SJSA1 (cell line): ENCODE measurements at places on chromosomes 4 and X.

GRCh38 chr4:139736661-139737060 is 71.0 kb downstream of the MGST2 start:
- no peak for DNase-seq

DNA sequence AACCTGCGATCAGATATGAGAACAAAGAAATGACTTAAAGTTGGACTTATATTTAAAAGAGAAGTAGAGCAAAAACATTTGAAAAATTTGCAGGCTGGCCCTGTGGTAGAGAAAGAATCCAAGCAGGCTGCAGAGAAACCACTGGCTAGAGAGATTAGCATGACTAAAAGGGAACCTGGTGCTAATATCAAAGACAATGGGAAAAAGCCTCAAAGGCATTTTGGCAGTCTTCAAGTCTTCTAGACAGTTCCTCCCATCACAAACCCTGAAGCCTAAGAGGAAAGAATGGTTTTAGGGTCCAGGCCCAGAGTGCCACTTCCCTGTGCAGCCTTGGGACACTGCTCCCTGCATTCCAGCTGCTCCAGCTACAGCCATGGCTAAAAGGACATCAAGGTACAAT is 33.4 kb downstream of the KCTD8 start:
- no peak for DNase-seq

DNA sequence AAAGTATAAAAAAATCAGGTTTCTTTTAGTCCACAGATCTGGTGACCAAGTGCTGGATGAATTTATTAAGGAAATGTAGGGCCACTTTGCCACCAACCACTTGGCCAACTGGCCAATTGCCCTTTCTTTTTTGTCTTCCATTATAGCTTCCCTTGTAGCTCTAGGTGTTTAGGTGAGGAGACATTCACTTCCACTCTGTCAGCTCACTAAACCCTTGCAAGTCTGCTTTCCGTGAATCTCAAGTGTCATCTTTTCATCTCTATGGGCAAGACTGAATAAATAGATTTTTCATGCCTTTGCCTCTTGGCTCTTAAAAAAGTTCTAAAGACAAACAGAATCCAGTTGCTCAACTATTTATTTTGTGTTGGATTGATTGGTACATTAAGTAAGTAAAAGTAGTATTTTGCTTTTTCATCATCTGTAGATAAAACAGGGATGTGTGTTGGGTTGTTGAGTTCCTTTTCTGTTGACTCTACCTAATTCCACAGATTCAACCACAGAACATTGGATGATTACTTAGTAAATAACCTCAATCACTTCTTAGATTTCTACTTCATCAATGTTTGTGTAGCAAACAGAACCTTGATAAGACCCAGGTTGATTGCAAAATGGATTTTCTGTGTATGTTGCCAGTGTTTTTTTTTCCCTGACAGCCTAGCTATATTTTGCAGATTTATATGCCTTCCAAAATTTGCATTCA is 68.1 kb upstream of the GRXCR1 start:
- DNase-seq, result no peak

- no peak for DNase-seq
These were observed 29.3 kb downstream of the WDR1 start for GRCh38 chr4:10087152-10087791.

- DNase-seq, result no peak
These were observed 21.7 kb upstream of the TBC1D8B start for GRCh38 chrX:106780664-106781377.

GRCh38 chr4:87530229-87530628 is 1.1 kb upstream of the SPARCL1 start:
- DNase-seq, result no peak

DNA sequence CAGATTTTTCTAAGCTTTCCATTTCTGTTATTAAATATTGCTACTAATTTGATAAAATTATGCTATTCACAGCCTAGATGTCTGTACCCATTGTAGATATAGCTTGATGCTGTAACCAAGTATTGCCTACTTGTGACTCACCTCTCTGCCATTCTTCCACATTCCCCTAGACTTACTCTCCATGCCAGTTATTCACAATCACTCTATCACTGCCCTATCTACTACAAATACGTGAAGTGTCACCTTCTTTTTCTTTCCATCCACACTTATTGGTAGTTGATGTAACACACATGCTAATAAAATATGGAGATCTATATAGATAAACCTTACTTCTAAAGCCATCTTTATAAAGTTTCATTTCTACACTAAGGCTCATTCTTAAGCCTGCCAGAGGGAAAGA is 179.4 kb upstream of the PACRGL start:
- peak; percentile 84 for DNase-seq

DNA sequence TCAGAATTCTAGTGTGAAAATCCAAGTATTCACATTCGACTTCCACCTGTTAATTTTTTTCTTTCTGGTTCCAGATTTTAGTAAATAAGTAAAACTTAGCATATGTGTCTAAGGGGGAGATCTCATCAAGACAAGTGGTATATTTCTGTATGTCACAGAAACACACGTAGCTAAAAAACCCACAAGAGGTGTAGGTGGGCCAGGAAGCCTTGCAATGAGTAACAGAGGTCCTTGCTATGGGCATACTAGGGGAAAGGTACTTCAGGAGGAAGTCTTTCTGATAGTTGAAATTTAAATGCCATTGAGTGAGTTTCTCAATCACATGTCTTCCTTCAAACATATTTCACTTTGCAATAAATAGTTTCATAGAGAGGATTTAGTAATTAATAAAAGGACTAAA is 315.8 kb downstream of the MID1IP1 start:
- DNase-seq, result no peak

GRCh38 chrX:126994032-126994600 is 174.6 kb downstream of the PRR32 start:
- DNase-seq, result no peak

DNA sequence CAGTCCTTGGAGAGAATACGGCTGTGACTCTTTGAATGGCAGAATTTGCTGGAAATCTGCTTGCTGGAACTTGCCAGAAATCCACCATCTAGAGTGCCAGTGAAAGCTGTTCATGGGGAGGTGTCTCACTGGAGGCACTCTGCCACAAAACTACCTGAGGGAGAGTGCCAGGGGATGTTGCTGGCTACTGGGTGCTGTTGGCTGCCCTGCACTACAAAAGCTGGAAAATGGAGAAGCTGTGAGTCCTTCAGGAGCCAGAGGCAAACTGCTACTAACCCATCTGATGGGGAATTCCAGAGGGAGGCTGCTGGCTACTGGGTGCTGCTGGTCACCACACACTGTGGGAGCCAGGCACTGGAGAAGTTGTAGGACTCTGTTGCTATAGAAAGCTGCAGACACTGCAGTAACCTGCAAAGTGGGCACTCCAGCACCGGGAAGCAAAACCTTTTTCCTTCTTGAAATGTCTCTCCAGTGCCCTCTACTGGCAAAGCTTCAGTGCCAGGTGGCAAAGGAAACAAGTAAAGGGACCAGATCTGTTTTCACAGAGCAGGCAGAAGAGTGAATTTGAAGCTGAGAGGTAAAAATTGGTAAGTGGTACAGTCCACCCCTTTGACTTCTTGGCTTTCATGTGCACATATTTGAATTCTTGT is 47.8 kb upstream of the HSD17B10 start:
- DNase-seq, result peak; percentile 48

DNA sequence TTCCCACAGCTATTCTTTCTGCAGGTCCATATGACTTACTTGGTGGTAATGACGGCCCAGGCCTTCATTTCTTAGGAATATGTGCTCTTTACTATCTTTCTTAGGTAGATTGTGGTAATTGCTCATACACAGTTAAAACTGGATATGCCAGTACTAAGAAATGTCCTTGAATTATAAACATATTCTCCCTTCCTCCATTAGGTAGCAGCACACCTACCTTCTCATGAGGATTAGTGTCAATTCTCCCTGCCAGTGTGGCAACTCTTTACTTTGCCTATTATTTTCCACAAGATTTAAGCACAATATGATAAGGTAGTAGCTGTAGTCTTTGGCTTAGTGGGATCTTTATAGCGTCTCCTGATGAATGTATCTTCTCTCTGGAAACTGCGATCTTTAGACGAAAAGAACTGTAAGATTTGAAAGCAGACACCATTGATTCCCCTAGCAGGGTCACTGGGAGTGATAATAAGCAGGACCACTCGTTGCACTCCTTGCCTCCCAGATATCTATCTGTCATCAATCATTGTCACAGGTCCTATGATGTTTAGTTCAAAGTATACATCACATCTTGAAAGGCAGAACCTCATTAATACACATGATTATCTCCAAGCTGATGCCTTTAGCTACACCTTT is 1240.7 kb downstream of the C4orf33 start:
- no peak for DNase-seq

DNA sequence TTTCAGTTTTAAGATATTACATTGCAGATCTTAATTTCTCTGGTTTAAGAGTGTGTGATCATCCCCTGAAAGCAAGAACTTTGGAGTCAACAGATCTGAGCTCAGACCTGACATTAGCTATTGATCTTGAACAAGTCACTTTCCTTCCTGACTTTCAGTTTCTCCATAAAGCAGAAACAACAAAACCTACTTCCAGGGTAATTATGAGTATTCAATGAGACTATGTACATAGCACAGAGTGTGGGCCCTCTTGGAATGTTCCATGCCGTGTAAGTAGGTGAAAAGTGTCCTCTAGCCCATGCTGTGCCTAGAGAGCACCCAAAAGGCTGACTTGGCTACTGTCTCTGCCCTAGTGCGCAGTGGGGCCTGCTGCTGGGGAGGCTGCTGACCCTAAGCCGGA is 188.0 kb upstream of the RPL34 start:
- DNase-seq, result no peak

DNA sequence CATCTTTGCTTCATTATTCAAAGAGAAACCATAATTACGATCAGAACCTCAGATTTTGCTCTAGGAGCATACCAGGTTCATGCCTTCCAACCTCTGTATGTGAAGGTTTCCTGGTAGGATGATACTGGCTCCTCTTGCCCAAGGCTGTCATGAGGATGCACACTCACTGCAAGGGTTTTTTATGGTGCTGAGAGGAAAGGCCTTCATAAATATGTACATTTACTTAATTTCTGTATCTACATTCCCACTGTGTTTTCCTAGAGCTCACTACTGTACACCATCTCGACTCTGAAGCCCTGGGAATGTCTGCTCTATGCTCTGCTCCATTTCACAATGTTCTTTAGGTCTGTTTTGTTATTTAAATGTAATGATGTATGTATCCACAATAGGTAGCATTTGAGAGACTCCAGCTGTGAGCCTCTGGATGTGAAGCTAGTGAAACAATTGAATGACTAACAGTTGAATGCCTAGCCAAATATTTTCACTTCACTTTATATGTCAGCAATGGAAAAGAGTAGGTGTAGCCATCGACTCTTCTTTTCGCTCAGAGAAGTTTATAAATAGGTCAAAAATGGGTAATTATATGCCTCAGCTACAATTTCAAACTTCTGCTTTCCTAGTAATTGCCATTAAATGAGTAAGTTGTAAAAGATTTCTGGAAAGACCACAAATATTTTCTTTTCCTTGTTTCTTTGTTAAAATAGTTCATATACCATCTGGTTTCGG is 228.0 kb downstream of the PALLD start:
- no peak for DNase-seq

DNA sequence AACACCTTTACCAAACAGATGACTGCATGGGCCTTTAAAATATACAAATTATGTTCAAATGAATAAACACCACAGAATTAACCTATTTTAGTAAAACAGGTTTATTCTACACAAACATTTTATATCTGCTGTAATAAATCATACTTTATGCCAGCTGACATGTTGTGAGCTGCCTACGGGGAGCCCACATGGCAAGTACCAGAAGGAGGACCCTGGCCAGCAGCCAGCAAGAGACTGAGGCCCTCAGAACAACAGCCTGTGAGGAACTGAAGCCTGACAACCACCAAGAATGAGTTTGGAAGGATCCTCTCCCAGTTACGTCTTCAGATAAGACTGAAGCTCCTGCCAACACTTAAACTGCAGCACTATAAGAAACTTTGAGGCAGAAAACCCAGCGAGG is 377.0 kb downstream of the PDGFC start:
- no peak for DNase-seq

- peak; percentile 97 for DNase-seq
These were observed at the start of gene EIF4E for GRCh38 chr4:98928505-98929340. Gene EIF4E, minus strand, starts transcription at chr4:98929133. Its CDS starts 21 bp downstream, at chr4:98929112.

- no peak for DNase-seq
These were observed 134.6 kb downstream of the KDM6A start for GRCh38 chrX:45007598-45007997.

DNA sequence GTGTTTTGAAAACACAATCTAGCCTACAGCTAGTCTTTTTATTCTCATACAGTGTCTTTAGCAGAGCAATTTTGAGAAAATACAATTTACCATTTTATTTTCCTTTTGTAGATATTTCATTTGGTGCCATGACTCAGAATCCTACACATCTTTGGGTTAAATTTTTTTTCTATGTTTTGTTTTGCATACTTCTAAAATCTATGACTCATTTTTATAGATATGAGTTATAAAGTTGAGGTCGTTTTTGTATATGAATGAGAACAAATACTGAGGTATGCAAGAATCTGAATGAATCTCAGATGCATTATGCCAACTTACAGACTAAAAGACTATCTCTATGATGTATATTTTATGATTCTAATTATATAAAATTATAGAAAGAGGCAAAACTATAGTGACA is 206.5 kb upstream of the ANXA10 start:
- no peak for DNase-seq

- no peak for DNase-seq
These were observed 42.7 kb downstream of the GATB start for GRCh38 chr4:151717909-151718628.

- DNase-seq, result peak; percentile 37
These were observed 97.7 kb upstream of the RBPJ start for GRCh38 chr4:26223155-26223554.

DNA sequence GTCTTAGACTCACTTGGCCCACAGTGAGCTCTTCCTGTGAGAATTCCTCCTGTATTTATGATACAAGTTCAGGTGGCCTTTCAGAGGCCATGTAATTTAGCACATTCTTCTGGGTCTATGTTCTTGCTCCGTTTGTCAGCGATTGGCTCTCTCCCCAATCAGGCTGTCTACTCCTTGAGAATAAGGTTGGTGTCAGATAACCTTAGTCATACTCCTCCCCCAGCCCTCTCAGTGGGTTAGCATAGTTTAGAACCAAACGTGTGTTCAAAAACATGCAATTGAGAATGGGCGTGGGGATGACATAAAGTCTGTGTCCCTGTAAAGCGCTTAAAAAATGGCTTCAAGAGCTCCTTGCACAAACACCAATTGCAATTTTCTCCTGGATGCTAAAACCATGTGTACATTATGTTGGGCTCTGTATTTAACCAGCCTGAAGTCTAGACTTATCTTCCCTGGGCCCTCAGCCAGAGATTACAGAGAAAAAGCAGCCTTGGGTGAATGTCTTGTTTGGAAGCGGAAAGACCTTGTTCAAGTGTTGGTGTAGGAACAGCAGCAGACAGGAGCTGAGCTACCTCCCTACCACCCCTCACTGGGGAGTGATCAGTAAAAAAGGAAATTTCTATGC is 9.9 kb upstream of the CT47C1 start:
- DNase-seq, result no peak

GRCh38 chr4:144754562-144755410 is 108.8 kb downstream of the HHIP start:
- no peak for DNase-seq
